ENCODE measurements at places on chromosomes 3 and 15.

- no peak for DNase-seq
Measured at GRCh38 chr3:24270204-24270691, 224.4 kb downstream of the THRB start.

DNA sequence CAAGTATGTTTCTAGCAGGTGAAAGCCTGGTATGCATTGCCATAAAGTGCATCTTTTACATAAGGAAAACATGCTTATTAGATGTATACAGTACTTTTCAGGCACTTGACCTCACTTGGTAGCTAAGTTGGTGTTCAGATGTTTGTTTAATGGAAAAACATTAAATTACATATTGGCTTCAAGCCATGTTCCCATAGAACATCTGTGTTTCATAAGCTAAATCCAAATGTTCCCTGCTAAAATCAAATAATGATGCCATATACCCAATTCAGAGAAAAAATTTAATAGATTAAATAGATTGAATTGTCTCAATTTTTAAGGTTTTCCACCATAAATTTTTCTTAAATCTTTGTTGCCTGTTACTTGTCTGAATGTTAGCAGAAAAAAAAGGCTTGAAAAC lies 19.1 kb upstream of the RPL22L1 start:
- no peak for DNase-seq

- DNase-seq, result no peak
Measured at GRCh38 chr15:97547381-97547780, 413.1 kb upstream of the ARRDC4 start.

DNA sequence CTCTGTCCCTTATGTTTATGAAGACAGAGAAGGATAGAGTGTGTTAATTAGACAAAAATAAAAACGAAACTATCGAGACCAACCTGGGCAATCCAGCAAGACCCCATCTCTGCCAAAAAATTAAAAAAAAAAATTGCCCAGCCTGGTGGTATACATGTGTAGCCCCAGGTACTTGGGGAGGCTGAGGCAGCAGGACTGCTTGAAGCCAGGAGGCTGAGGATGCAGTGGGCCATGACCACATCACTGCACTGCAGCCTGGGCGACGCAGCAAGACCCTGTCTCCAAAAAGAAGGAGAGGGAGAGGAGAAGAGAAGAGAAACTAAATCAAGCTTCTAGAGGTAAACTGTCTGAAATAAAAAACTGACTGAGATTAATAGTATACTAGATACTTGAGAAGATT lies 32.1 kb downstream of the DLG1 start:
- DNase-seq, result no peak

- no peak for DNase-seq
Measured at GRCh38 chr15:32838820-32839219, 121.0 kb downstream of the GREM1 start.

GRCh38 chr15:47376190-47376589 lies 341.1 kb upstream of the SEMA6D start:
- DNase-seq, result no peak

DNA sequence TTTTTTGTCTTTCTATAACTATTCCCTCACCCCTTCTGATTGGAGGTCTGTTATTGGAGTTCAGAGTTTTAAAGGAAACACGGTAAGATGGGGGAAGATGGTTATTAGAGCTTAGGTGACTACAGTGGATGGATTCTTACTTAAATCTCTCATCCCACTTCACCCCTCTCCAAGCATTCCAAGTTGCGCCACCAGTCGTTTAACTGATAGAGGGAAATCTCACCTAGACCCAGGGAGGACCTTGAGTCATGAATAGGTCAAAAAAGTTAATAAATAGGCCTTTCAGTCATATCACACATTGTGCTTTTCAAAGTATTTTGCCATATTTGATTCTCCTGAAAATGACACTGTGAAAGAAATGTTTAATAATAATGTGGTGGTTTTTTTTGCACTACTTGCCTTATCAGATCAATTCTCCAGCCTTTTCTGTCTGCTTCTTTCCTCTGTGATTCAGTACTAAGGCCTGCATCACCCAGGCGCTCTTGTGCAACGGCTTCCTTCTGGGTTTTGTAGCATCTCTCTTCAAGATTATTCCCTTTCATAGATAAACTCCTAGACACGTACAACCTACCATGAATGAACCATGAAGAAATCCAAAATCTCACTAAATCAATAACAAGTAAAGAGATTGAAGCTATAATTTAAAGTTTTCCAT lies 100.4 kb upstream of the TGFBR2 start:
- DNase-seq, result no peak

DNA sequence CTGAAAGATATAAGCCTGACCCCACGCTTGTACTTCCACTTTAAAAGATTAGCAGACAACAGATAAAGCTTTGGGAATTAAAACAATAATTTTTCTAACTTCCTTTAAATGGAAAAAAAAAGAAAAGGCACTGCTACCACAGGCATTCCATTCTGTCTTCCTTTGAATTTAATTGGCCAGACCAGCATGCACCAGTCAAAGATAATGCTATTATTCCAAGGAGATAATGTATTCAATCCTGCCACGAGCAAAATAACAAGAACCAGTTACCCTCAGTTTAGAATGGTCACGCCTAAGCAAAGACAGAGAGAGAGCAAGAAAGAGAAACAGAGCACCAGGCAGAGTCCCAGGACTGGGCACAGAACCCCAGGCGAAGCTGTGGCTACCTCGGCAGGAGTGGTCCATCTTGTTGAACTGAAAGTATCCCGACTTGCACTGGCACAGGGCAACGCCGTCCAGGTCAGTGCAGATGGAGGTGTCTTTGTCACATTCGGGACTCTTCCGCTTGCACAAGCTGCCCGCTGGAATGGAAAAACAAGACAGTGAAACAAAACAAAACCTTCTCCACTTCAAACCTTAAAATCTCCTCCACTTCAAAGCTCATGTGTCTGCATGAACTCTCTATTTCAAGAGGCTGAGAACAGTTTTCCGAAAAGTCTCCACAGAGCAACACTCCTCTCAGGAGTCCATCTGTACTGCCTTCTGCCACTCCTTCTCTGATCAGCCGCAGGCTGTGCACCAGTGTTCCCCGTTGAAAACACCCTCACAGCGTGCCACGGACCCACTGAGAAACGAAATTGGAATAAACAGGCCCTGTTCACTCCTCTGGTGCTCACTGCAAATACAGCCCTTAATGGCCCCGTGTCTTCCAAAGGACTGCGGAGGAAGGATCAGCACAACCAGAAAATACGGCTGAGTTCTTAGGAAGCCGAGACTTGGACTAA lies 58.2 kb downstream of the HEG1 start:
- no peak for DNase-seq

GRCh38 chr3:107370907-107371306 lies 6.3 kb upstream of the CCDC54 start:
- DNase-seq, result no peak

DNA sequence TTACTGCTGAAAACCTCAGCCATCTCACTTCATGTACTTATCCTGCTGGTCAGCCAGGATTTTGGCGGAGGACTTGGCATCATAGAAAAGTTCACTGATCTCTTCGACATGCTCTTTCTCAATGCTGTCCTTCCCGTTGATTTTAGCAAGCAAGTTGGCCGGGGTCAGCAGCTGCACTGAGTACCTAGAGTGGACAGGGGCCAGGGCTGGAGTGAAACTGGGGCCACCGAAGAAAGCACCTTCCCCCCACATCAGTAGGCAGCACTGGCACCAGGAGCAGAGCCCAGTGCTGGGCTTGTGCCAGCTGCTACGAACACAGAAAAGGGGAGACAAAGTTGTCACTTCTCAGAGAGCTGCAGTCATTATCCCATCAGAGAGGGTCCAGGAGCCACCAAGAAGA lies 29.0 kb downstream of the SEC61A1 start:
- peak; percentile 5 for DNase-seq

DNA sequence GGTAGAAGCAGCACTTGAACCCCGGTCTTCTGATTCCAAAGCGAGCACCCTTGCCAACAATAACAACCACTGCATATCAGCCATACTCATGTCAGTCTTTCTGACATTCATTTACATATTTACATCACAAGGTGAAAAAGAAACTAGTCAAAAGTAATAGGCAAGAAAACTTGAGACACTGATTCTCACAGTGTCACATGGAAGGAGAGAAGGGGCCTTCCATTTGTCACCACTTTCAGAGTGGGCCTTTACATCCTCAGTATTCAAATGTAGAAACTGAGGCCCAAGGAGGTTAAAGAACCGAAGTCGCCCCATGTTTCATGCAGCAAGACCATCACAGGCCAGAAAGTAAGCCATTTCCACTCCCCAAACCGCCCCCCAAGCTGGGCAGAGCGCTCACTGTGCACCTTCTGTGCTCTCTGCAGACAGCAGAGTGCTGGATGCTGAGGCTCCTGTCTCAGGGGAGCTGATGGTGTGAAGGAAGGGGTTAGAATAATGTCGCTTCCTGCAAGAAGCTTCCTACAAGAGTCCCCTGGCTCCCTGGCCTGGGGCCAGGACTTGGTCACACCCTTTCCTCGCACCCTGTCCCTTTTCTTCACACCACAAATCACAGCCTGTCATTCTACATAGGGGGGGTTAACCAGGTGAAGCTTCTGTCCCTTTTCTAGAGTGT lies 260.1 kb downstream of the UACA start:
- DNase-seq, result no peak

DNA sequence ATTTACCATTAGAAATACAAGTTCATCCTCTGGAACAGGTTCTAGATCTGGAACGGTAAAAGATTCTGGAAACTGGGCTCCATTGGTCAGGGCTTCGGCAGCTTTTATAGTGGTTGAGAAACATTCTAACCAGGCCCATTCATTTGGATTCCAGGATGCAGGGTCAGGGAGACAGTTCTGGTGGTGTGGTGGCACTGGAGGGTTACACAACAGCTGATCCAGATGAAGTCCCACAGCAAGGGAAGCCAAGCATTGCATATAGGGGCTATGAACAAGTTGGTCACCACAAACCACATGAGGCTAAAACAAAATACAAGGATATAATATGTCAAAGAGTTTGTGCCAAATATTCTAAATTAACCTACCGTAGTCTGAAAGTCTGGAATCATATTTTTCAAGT lies 43.0 kb downstream of the FBXL22 start:
- no peak for DNase-seq

GRCh38 chr3:106030627-106030963 lies 161.8 kb upstream of the CBLB start:
- DNase-seq, result no peak

GRCh38 chr3:156688632-156689452 lies 14.5 kb downstream of the TIPARP start:
- no peak for DNase-seq

- no peak for DNase-seq
Measured at GRCh38 chr3:74676-75243, 121.8 kb upstream of the CHL1 start.

- DNase-seq, result no peak
Measured at GRCh38 chr15:91017716-91018115, 4.7 kb downstream of the VPS33B start.

DNA sequence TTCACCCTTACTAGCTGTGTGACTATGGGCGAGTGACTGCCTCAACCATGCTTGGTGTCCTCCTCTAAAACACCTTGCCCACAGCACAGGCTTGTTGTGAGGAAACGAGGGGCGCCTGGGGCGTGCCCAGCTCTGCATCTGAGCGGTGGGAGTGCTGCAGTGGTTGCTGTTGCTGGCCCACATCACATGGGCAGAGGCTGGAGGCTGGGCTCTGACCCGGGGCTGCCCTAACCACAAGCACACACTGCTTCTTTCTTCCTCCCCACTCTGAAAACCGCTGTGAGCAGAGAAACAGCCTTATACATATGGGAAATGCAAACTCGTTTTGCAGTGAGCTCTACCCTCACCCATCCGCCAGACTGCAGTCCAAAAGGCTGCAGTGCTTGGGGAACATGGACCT lies 74.8 kb upstream of the RPL32 start:
- DNase-seq, result no peak

- DNase-seq, result no peak
Measured at GRCh38 chr3:152428577-152428976, 159.8 kb downstream of the MBNL1 start.

- no peak for DNase-seq
Measured at GRCh38 chr15:34716111-34716510, 38.7 kb downstream of the GJD2 start.

- DNase-seq, result no peak
Measured at GRCh38 chr15:75677465-75678323, 30.0 kb downstream of the SNX33 start.
